ENCODE measurements at places on chromosomes 3 and 15.

DNA sequence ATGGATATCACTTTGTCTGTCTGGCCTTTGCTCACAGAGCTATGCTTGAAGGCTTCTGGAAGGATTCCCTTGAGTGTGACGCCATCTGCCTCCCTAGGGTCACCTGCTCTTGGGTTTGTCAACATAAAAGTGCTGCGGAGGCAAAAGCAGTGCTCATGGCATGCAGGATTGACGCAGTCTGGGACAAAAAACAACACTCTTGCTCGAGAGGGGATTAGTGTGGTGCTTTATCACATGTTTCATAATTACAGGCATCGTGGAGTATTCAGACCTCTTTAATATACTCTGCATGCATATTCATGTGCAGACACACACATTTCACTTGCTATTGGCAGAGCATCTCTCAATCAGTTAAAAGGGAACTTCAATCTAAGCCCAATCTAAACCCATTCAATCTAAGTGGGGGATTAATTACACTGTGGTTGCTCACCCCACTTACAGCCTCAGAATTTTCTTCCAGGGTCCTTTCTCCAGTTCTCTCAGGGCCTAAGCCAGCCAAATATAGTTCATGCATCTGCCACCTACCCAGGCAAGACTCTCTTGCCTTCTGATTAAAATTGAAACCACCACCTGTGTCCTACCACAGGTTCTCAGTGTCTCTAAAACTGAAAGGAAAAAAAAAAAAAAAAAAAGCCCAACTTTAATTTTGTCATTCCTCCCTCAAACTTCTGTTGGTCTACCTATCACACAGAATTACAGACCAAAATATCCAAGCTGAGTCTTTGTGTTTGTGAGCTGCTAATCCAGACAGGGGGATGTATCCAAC is 75.6 kb downstream of the BFSP2 start:
- DNase-seq = no peak

GRCh38 chr3:8504611-8504973 is 3.0 kb downstream of the LMCD1 start:
- no peak for DNase-seq

GRCh38 chr3:188294113-188294512 is 140.2 kb downstream of the LPP start:
- DNase-seq = no peak

DNA sequence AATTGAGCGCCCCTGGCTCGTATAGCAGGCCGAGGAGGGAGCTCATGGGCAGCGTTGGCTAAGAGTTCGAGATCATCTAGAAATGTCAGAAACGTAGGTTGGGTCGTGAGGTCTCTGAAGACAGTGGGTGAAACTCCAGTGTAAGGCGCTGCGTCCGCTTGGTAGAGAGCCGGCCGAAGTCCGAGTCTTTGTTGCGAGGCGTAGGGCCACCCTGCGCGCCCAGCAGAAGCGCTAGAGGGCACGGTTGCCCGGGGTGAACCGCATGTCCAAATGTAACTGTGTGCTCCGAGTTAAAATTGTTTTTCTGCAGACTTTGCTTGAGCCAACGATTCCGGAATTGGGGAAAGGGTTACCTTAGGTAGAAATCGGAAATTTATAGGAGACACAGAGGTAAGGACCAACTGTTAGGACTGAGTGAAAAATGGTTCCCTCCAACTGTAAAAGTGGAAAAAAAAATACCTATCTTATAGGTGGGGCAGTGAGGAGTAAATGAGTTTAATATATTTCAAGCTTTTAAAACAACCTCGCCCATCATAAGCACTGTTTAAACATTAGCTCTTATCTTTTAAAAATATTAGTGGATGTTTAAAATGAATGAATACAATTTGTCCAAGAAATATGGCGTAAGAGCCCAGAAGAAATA is 993 bp upstream of the SIAH2 start:
- peak; percentile 54 for DNase-seq

- no peak for DNase-seq
Measured at GRCh38 chr3:185549122-185549521, 3.3 kb downstream of the LIPH start.

GRCh38 chr15:52217186-52217585 is 26.0 kb upstream of the GNB5 start:
- peak; percentile 21 for DNase-seq

- no peak for DNase-seq
Measured at GRCh38 chr3:67312155-67312554, 314.0 kb downstream of the KBTBD8 start.

- no peak for DNase-seq
Measured at GRCh38 chr3:88632226-88632625, 475.2 kb upstream of the EPHA3 start.

Measured in activated naive CD4-positive, alpha-beta T cell treated with Interleukin-2 at 50 U/mL for 16 hours (primary cell).